ENCODE measurements at places on chromosomes 1 and 21.

DNA sequence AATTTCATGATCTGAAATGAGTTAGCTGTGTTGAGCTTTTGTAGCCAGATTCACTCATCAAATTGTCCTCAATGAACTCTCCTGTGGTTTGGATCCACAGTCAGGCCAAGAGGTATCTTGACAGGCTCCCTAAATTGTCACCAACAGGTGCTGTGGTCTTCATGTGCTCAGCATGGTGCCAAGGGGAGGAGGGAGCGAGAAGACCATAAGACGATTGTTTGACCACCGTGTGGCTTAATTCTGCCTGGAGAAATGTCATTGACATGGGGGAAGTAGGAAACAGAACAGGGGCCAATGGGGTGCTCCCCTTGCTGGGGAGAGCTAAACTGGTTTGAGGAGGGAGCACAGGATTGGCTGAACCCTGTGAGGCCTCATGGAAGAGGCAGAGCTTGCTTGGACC lies 219.3 kb downstream of the KCNJ6 start:
- H3K36me3 ChIP-seq = no peaks in the 10 kb centered on the region
- DNase-seq = no peak
- no peak overlapping the region for H3K4me3 ChIP-seq
- no peaks in the 10 kb centered on the region for H3K4me1 ChIP-seq
- no peak overlapping the region for H3K27ac ChIP-seq
- H3K27me3 ChIP-seq = no peaks in the 10 kb centered on the region

DNA sequence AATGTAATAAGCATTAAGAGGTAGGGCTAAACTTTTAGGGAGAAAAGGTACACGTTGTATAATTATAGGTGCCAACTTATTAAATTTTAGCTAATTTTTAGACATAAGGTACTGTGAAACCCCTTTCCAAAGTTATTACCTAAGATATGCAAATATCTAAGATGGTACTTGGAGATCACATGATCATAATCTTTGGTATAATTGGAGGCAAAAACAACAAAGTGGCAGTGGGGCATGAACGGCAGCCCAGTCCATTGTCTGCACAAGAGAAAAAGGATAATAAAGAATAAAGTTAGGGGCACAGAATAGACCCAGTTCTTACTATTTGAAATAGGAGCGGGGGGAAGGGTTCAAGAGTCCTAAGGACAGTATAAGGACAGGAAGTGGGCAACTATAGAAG lies 51.2 kb downstream of the DESI2 start:
- no peaks in the 10 kb centered on the region for H3K4me1 ChIP-seq
- no peak for DNase-seq
- H3K4me3 ChIP-seq = no peak overlapping the region
- peaks cover 7% of the 10 kb centered on the region for H3K36me3 ChIP-seq

DNA sequence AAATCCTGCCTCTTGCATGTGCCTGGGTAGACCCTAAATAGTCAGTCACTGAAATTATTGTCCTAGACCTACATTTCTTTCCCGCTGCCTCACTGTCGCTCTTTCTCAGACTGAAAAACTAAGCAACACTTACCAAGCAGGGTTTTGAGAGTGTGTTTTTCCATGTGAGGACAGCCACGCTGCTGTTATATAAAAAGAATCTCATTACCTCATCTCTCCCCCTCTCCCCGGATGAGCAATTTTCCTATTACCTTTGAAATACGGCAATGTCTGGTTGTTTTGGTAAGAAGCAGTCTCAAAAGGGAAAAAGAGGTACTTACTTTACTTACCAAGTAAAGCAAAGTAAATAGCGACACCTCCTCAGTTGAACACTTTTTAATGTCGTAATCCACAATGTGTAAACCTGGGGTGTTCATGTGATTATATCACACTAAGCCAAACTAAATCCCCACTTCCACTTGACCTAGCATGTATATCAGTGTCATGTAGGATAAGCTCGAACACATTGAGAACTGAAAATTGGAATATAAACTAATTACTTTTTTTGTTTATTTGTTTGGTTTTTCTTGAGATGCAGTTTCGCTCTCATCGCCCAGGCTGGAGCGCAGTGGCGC lies 12.2 kb upstream of the VN1R5 start:
- H3K27ac ChIP-seq = no peak overlapping the region
- no peaks in the 10 kb centered on the region for H3K4me1 ChIP-seq
- H3K4me3 ChIP-seq = no peak overlapping the region
- H3K27me3 ChIP-seq = no peaks in the 10 kb centered on the region

GRCh38 chr1:29590583-29591565 lies 354.6 kb downstream of the PTPRU start:
- no peaks in the 10 kb centered on the region for H3K36me3 ChIP-seq
- H3K27ac ChIP-seq = no peak overlapping the region
- H3K27me3 ChIP-seq = no peaks in the 10 kb centered on the region
- H3K4me3 ChIP-seq = no peak overlapping the region
- no peaks in the 10 kb centered on the region for H3K4me1 ChIP-seq
- DNase-seq = no peak

GRCh38 chr1:167594822-167595221 lies 35.2 kb upstream of the RCSD1 start:
- 0 out of 2 replicates have a peak, but pooled peaks cover 2% of the 10 kb centered on the region for H3K27me3 ChIP-seq
- H3K27ac ChIP-seq = no peak overlapping the region
- no peak overlapping the region for H3K4me3 ChIP-seq
- no peaks in the 10 kb centered on the region for H3K36me3 ChIP-seq
- no peaks in the 10 kb centered on the region for H3K4me1 ChIP-seq

Data from Panc1 (cell line).